ENCODE measurements at places on chromosomes 3 and 15.

DNA sequence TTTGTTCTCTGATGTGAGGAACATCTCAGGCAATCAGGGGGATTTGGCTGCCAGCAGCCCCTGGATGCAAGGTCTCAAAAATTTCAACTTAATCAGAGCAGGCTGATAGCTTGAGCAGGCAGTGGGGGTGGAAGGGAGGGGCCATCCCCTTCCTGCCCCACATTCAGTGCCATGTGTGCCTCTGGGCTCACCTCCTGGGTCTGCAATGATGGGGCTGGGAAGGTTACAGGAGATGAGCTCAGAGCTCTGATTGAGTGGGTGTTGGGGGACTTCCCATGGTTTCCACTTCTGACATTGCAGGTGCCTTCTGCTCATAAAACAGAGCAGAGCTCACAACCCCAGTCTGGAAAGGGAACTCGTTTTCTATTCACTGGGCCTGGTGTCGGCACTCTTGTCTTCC lies 37.0 kb downstream of the PARP16 start:
- DNase-seq = no peak

DNA sequence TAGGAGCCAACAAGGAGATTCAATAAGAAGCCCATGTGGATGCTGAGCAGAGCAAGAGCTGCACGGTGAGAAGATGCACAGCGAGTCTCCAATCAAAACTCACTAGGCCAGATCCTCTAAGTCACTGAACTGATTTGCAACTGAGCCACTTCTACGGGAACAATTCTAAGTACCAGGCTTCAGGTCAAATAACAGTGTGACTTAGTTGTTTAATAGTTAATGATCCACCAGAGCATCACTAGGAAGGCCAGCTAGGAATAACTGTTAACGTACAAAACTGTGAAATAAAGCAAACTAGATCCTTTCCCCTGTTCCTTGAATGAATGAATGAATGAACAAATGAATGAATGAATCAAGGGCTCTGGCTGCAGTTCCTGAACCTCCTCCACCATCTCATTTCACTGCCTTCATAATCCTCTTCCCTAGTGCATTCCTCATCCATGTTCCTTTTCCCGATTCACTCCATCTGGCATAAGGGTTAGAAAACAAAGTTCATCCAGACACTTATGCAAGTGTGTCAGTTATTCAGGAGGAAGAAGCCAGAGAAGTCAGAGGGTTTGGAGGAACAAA lies 59.7 kb downstream of the ATP8B4 start:
- DNase-seq = no peak

DNA sequence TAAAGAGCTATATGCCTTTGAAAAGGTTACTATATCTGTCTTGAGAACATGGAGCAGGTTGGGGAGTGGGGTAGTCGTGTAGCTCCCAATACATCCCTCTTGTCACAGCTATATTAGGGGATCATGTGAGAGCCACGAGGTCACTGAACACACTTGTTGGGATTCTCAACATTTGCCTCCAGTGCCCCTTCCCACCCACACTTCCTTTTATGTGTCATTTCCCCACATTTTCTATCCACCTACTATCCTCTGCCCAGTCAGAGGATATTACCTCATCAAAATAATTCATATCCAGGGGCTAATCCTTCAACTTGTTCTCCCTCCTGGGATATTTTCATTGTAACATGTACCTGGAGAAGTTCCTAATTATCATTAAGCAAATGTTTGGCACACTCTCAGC lies 85.0 kb downstream of the CYP19A1 start:
- no peak for DNase-seq

GRCh38 chr15:100696452-100696851 lies 94.1 kb downstream of the ASB7 start:
- DNase-seq = no peak

- DNase-seq = no peak
Observed at GRCh38 chr15:97482521-97482920, 478.0 kb upstream of the ARRDC4 start.

GRCh38 chr3:86056962-86057361 lies 934.0 kb downstream of the VGLL3 start:
- DNase-seq = no peak

Measured in NCI-H1694 treated with DMSO at 0.1 percent for 48 hours (cell line).